ENCODE measurements at places on chromosomes 12 and 14.

GRCh38 chr14:98101323-98101722 is 1170.7 kb downstream of the BCL11B start:
- DNase-seq, result no peak

DNA sequence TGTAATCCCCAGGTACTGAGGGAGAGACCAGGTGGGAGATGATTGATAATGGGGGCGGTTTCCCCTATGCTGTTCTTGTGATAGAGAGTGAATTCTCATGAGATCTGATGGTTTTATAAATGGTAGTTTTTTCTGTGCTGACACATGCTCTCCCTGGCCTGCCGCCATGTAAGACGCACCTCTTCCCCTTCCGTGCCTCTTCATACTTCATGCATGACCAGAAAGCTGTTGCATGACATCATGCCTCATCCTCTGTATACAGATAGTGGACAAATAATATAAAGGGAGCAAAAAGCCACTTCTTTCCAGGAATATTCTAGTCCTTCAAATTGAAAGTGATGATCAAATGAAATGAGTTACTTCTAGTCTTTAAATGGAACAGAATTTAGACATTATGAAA is 47.3 kb upstream of the LRIG3 start:
- no peak for DNase-seq

DNA sequence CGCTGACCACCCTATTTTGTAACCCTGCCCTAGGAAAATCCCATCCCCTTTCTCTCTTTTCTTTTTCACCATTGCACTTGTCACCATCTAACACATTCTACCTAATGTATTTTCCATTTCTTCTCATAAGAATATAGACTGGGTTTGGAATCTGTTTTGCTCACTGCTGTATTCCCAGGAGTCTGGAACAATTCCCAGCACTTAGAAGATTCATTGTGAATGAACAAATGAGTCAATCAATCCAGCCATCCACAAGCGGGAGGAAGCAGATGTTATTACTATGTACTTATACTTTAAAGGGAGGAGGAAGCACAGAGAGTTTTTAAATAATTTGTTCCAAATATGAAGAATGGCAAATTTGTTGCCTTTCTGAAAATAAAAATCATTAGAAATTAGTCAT is 142.1 kb downstream of the KIF21A start:
- no peak for DNase-seq

GRCh38 chr12:114656906-114657596 is 26.9 kb downstream of the TBX3 start:
- DNase-seq, result no peak

DNA sequence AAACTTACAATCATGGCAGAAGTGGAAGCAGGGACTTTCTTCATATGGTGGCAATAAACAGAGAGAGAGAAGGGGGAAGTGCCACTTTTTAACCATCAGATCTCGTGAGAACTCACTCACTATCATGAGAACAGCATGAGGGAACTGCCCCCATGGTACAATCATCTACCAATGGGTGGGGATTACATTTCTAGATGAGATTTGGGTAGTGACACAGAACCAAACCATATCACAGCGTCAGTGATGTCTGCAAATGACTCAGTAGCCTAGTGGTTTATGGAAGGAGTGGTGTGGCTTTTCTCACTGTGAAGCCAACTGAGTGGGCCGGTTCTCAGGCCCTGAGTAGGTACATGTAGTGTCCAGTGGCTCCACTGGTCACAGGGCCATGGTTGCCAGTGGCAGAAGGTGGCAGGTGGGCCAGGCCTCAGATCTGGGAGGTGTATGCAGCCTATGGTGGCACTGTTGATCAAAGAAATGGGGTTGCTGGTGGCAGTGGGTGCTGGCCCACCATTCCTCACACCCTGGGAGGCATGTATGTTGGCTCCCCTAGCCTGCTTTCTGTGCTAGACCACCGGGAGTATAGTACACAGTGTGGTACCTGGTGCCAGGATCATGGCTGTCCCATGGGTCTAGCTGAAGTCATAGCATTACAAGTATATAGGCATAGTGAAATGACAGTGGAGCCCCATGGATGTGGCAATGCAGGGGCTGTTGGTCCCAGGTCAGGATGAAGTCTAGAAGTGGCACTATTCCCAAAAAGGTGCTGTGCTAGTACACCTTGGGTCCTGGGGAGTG is 191.9 kb downstream of the NUBPL start:
- no peak for DNase-seq

GRCh38 chr12:116700066-116700465 is 37.8 kb downstream of the SPRING1 start:
- no peak for DNase-seq

DNA sequence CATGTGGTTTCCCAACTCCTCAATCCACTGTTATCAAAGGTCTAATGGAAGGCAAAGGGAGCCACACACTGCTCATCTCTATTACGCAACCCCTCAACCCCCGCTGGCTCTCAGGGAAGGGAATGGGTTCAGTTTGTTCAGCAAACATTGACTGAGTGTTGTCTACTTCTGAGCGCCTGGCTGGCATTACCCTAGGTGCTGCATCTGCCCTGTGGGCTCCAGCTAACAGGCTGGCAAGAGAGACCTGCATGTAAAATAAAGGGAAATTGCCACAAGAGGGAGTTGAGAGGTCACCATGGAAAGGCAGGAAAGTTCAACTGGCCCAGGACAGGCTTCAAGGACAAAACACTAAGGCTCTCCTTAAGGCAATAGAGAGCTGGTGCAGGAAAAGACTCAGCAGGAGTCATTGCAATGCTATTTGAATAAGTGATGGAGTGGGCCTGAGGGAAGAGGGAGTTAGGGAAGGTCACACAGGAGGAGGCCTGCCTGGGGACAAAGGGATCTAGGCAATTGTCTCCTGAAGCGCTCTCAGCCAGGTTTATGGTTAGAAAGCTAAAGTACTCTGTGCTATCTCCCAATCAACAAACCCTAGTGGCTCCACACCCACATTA is 5.5 kb upstream of the ZNF740 start:
- no peak for DNase-seq

DNA sequence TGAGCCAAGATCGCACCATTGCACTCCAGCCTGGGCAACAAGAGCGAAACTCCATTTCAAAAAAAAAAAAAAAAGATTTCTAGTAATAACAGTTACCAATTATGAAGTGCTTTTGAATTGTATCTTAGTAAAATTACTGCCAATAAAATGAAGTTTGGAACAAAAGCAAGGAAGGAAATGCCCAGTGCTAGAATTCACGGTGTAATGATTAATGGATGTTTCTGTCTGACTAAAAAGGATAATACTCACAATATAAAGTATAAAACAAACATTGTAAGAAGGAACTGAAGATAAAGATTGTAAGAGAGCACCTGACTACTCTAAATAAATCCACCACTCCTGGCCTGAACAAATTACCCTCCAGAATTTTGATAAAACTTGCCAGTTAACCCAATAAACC is 4.0 kb downstream of the TMEM116 start:
- DNase-seq, result no peak

DNA sequence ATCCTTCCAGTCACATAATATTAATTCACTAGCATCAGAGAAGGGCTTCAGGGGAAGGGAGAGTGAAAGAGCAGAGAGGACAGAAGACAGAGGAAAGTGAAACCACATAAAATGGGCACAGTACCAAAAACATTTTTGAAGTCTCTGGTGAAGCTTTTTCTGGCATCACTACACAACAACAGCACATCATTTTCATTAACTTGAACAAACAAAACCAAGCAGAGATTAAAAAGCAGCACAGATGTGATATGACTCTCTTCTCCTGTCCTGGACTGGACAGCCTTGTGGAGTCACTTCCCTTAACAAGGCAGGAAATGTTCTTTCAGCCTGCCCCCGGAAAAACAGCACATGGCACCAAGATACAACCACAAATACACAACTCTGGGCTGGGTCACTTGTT is 112.0 kb downstream of the TSPAN8 start:
- DNase-seq, result no peak

- DNase-seq, result peak; percentile 78
These were observed 190.0 kb upstream of the C14orf180 start for GRCh38 chr14:104389326-104390220.

DNA sequence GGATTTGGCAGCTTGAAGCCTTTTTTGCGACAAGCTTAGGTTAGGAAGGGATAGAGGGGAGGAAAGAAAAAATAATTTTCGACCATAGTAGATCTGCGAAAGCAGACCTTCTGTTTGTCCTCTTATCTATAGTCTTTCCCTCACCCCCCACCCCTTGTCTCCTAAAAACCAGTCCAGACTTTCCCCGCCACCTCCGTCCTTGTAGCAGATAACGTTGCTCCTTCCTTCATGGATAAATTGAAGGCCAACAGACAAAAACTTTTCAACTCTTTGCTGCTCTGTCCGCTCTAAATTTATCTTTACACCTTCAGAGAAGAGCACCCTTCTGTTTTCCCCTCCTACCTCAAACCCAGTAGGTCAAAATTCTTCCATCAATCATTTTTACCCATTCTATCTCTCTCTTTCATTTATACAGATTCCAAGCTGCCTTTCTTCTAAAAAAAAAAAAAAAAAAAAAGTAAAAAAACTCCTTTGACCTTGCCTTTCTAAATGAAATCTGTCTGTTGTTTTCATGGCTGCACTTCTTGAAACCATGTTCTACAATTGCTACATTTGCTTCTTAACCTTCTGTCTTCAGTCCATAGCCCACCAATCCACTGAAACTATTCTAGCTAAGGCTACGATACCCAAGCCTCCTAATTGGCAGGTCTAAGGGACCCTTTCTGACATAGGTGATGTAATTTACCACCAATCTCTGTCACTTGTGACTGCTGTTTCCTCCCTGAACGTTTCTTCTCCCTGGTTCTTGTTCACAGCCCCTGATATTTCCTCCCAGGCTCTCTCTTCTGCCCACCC is 11.1 kb upstream of the NEMF start:
- DNase-seq, result peak; percentile 63

DNA sequence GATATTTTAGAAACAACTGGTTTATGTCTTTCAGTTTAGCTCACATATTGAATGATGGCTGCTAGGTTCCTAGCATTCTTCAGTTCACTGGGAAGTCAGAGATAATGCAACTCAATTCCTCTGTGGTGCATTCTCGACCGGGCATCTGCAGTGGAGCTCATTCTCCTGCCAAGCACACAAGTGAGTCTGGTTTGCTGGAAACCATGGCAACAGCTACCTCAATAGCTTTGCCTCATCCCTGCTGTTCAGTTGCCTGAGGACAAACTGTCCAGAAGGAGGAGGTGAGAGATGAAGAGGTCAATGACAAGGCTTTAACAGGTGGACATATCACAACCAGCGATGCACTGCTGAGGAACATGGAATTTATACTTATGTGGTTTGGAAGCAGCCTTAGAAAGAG is 816.9 kb downstream of the AACS start:
- no peak for DNase-seq

- no peak for DNase-seq
These were observed 1.8 kb upstream of the RAB21 start for GRCh38 chr12:71752891-71753290.

DNA sequence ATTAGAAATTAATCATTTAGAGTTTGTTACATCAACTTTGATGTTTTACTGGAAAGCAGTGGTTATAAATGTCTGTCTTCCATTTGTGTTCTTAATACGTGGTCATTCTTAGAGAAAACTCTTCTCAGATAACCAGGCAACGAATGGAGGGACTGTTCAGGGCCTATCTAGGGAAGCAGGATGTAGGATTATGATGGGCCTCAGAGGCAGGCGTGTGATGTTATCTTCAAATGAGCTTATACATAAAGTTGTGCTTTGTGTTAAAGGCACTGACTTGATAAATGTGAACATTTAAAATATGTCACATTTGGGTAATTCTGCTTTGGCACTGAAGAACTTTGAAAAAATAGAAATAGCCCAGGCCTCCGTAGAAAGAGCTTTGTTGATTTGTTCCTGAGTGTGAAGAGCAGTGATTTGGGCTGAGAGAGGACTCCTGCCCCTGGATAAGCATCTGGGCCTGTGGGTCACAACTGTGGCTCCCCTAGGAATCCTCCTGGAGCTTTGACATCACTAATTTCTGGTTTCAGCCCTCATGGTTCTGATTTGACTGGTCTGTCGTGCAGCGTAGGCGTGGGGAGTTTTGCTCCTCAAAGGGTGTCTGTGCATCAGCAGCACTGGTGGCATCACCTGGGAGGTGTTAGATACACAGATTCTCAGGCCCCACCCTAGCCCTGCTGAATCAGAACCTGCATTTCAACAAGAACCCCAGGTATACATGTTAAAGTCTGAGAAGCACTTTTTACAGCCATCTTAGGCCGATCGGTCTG is 55.4 kb downstream of the SAMD4A start:
- no peak for DNase-seq

DNA sequence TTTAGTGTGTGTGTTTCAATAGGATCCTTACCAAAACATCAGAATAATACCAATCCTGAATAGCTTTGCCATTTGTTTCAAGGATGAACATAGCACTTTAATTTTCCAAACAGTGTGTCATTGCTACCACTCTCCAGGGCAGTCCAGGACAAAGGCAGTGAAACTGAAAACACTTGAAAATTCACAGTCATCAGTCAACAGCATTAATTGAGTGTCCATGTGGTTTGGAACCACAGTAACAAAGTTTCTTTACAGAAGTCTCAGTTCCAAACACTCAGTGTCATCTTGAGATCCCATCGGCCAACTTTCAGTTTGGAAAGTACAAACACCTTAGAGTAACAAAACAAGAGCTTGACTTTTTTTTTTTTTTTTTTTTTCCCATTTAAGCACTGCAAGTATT is 228.4 kb upstream of the SOX5 start:
- no peak for DNase-seq

GRCh38 chr12:105947906-105948305 is 190.8 kb downstream of the NUAK1 start:
- DNase-seq, result no peak

GRCh38 chr12:93184672-93185368 is 192.9 kb upstream of the NUDT4 start:
- DNase-seq, result no peak

DNA sequence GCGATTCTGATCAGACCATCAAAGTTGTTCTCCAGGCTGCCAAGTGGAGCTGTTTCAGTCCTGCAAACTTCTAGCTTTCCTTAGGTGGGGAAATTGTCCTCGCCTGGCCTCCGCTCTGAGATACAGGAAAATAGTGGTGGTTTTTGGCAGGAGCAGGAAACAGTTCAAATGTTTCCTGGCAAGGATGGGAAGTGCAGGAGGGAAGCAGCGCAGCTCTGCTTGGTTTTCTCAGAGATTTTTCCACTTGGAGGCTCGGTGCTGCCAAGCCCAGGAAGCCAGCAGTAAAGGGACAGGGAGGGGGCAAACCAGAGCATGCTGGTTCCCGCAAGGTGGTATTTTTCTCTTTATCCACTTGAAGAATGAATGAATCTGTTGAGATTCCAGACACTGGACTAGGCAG is 17.0 kb downstream of the TMEM63C start:
- no peak for DNase-seq

GRCh38 chr12:71475280-71475679 is 35.7 kb downstream of the LGR5 start:
- DNase-seq, result no peak
